ENCODE measurements at places on chromosomes 3 and 15.

- no peak for DNase-seq
Measured at GRCh38 chr3:191848818-191849217, 387.9 kb downstream of the PYDC2 start.

DNA sequence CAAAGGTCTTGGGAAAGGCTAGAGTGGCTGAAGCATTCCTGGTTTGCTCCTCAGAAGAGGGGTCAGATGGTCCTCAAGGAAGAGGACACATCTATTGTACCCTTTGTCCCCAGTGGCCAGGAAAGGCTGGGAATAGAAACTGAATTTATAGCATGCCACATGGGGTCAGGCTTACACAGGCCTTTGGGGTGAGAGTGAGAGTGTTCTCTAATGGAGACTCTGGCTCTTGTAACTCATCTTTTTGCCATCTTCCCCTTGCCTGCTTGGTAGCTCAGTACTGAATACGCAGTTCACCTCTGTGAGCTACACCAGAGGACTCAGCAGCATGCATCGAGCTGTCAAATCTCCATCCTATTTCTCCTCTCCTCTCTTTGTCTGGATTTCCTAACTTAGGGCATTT lies 87.5 kb downstream of the ATP2B2 start:
- no peak for DNase-seq

DNA sequence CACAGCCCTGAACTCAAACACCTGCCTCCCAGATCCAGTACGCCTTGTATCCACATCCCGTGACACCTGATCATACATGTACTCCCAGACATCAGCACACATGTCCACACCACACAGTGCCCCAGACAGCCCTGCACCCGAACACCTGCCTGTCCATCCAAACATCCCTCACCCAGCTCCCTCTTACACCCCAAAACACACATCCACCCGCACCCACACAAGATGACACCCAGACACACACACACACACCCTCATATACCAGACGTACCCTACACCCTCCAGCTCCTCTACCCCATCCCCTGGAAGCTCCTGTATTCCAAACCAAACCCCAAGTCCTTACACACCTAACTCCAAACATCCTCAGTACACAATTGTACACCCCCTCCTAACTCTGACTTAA lies 735 bp downstream of the CAMK1 start:
- no peak for DNase-seq

GRCh38 chr3:25582242-25582641 lies 82.5 kb downstream of the TOP2B start:
- DNase-seq, result no peak

- no peak for DNase-seq
Measured at GRCh38 chr3:28947751-28948150, 333.1 kb upstream of the RBMS3 start.

- no peak for DNase-seq
Measured at GRCh38 chr3:61224823-61225222, 26.4 kb downstream of the FHIT start.

GRCh38 chr3:176595307-176595706 lies 602.0 kb downstream of the TBL1XR1 start:
- DNase-seq, result no peak

DNA sequence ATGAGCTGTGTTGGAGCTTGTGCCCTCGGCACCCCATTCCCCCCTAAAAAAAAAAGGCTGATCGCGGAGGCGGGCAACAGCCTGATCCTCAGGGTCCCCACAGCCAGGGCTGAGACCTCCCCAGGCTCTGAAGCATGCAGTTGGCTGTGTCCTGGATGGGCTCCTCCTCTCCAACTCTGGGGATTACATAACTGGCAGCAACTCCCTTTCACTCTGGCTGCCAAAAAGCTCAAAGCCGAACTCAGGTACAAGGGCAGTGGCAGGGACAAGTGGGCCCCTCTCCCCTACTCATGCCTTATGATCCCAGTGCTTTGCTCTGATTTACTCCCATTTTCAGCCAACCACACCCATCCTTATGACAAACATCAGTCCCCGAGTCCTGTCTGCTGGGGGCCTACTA lies 18.3 kb downstream of the TPRA1 start:
- no peak for DNase-seq

GRCh38 chr15:57762302-57762701 lies 55.8 kb downstream of the POLR2M start:
- DNase-seq, result no peak

GRCh38 chr15:68789534-68790241 lies 31.0 kb downstream of the ANP32A start:
- no peak for DNase-seq

DNA sequence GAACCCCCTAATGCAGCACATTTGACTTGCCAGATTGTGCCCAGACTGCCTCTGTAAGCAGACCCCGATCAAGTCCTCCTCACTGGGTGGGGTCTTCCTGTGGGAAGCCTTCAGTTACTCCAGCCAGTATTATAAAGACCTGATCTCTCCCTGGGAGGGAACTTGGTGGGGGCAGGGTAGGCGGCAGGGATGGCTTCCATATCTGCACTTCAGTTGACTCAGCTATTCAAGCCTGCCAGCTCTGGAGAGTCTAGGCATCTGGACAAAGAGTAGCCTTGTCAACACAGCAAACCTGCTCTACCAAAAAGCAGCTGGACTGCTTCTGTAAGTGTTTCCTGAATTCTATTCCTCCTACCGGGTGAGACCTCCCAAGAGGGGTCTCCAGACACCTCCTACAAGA lies 21.0 kb upstream of the SLC25A38 start:
- no peak for DNase-seq

DNA sequence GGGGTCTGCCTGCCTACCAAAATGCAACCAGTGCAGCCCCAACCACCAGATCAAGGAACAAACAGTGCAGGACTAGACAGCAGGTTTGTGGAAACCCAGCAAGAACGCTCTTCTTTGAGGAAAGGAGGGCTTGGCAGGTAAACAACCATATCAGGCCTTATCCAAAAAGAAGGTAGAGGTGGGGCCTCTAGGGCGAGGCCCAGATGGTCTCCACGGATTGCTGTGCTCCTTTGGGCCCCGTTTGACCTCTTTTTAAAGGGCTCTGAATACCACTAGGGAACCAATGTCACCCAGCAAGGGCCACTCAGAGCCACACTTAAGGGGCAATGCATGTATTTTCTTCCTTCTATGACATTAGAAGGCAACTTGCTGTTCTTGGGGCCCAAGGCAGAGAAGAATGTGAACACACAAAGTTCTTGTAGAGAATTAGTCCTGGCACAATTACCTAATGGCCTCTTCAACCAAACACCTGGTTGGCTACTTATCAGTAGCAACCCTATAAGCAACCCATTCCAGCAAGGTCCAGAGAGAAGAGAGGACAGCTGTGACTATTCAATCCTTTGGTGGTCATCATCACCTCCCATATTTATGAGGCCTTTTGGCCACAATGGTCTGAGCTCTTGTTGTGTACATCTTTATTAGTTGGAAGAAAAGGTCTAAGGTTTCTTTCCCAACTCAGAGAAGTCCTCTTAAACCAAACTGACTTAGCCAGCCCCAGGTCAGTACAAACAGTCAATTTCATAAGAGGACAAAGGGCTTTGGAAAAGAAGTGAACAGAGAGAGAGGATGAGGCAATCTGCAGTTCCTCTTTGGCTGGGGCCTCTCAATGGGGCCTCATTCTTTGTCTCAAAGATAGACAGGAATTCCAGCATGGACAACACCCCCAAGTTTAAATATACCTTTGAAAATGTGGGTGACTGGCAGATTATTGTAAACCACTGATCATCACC lies 36.0 kb downstream of the FOXP1 start:
- no peak for DNase-seq

DNA sequence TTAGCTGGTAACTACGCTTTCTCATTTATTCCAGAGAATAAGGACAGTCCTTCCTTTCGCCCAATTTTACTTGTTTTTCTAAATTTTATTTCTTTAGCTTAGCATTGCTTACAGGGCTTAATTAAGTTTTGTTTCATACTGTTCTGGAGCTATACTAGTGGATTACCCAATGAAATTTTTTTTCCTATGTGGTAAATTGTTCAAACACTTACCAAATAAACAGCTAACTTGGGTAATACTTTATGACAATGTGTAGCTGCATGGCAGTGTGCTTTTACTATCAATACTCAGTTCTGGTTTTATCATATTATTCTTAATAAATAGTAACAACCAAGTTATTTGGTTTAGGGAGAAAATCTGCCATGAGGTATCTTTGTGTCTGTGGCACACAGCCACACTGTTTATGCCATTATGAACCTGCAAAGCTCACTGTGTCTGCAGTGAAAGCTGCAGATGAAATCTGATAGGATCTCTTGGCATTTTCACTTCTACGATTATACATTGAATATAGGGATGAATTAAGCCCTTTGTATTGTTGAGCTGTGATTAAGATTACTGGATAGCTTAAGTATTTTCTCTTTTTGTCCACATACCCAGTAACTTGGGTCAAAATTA lies 37.2 kb downstream of the UBE2E2 start:
- DNase-seq, result no peak

GRCh38 chr3:191492601-191493000 lies 31.6 kb downstream of the PYDC2 start:
- DNase-seq, result no peak

DNA sequence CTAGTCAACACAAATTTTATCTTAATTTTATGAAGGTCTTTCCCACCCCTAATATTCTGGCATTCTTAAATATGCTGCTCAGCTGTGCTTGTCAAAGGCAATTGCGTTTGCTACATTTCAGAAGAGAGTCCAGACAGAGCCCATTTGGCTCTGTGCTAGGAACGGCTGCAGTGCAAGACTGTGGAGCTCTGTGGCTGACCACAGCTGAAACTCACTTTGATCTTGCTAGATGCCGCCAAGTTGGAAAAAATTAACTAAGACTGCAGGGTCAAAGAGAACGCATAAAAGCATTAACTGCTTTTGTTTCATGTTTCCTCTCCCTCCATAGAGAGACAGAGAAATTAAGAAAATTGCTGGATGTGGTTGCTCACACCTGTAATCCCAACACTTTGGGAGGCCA lies 7.6 kb upstream of the PPP1R2 start:
- no peak for DNase-seq

- DNase-seq, result no peak
Measured at GRCh38 chr3:15164340-15164739, 41.7 kb upstream of the CAPN7 start.

GRCh38 chr3:188683032-188683521 lies 488.7 kb upstream of the TPRG1 start:
- DNase-seq, result no peak

GRCh38 chr15:46577767-46578166 lies 942.9 kb downstream of the SQOR start:
- DNase-seq, result no peak

Measured in activated CD8-positive, alpha-beta memory T cell treated with anti-CD3 and anti-CD28 coated beads, Interleukin-2, amount 50 U/mL, for 4 hours (primary cell).